SW 1271 (cell line): ENCODE measurements at places on chromosomes 3 and 15.

DNA sequence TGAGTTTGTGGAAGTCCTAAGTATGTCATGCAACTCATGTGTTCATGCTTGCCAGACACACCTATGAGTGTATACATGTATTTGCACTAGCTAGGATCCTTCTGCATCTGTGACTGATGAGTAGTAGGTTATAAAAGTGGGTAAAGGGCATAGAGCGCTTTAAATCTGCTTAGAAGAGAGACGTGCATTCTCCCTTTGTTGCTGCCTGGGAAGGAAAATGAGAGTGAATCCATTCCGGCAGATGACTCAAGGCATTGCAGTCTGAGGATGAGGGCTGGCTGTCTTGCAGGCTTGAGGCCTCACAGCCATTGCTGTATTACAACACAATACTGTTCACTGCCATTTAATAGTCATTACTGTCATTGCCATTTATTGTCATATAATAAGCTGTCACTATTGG, 120.8 kb upstream of the UMPS start:
- DNase-seq: no peak

DNA sequence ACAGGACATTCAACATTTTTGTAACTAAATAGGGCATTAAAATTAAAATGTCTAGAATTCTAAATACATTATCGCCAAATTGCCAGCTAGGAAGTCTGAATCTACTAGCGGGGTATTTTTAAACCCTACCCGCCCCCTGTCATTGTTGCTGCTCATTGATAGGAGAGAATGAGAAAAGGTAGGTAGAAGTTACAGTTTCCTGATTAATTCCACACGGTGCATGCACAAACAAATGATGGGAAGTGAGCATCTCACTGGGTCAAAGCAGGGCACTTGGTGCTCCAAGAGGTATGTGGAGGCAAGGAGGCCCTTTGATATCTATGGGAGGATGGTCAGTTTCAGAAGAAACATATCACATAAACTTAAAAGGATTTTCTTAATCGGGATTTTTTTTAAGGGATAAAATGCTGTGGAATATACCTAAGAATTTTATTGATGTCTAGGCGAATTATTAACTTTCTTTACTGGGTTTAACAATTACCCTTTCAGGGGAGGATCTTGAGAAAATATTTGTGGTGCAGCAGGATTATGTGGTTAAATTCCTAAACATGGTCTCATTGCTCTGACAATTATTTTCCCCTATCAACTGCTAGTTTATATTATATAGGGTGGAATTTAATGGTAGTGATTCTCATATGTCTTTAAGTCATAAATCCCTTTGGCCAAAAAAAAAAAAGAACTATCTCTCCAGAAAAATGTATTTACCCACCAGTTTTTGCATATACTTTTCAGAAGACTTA, 236.0 kb upstream of the GOLGA6L4 start:
- DNase-seq: no peak

GRCh38 chr3:129278966-129279906, 566 bp downstream of the HMCES start:
- peak; percentile 70 for DNase-seq

GRCh38 chr3:183497313-183497712, 58.2 kb downstream of the KLHL6 start:
- no peak for DNase-seq

GRCh38 chr15:95799286-95800200, 531.0 kb upstream of the NR2F2 start:
- DNase-seq: no peak

DNA sequence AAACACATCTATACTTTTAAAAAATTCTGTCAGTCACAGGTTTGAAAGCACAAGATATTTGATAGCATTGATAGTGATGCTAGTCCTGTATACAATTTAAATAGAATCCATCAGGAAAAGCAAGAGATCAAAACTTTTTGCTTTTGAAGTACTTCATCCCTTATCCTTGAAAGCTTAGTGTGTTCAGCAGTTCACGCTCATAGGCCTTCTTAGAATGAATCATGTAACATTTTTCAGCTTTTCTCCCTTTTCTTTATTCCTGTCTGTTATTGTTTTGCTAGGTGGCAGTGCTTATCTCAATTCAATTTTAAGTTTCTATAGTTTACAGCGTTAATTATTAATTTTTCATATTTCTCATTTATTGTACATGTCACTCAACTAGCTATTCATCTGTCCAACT, 69.1 kb downstream of the FGF7 start:
- no peak for DNase-seq

- DNase-seq: no peak
Measured at GRCh38 chr3:166444756-166445155, 607.5 kb upstream of the BCHE start.

DNA sequence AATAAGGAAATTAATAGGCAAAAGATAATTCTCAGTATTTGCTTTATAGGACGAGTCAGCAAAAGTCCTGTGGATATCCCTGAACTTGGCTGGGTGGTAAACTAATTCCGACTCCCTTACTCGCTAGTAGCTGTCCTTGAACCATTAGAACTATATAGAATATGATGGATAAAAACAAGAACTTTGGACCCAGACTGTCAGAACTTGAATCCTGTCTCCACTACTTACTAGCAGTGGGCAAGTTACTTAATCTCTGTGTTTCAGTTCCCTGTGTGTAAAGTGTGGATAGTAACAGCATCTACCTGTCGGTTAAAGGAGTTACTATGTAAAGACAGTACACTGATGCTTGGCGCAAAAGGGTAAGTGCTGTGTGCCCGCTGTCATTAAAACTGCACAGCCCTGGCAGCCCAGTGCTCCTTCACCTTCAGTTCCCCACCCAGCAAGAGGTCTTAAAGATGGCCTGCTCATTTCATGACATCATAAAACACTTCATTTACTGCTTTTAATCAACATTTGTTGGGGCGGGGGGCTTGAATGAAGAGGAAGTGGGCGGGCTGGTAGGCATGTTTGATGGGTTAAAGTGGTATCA, 7.3 kb downstream of the TPM1 start:
- DNase-seq: no peak

GRCh38 chr3:115655761-115656282, 32.5 kb downstream of the GAP43 start:
- no peak for DNase-seq

DNA sequence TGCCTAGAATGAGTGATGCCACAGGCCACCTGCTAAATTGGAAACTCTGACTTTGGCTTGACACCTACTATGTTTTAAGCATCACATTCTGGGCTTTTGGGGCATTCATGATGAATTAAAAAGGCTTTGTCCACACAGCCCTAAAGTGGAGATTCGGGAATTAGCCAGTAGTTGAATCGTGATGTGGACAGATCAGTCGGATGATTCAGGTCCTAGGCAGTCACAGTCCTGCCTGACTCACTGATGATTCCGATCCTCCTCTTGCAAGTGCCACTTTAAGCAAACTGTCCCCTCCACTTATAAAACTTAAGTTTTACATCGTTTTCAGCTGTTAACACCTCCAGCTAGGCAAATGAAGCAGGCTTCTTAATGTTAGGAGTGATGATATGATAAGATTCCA, 75.3 kb downstream of the SYNPR start:
- no peak for DNase-seq

- DNase-seq: peak; percentile 86
Measured at GRCh38 chr15:75452364-75452864, 924 bp upstream of the SIN3A start.

GRCh38 chr15:64096668-64097384, 1.0 kb downstream of the SNX1 start:
- peak; percentile 19 for DNase-seq

GRCh38 chr3:97938444-97938843, 33.8 kb downstream of the RIOX2 start:
- no peak for DNase-seq

DNA sequence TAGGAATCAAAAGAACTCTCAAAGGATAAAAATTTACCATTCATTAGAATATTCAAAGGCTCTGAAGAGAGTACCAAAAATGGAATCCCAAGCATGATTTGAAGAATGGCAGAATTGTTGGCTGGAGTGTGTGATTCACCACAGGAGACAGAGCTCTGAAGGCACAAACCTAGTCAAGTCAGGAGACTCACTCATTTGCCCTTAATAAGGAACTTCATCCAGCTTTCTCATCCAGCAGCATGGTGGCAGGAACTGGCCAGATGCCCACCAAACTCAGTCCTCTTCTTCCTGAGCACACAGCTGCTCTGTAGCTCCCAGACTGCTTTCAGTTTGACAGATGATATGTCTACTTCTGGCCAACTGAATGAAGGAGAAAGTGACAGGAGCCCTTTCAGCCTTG, 16.5 kb upstream of the HEG1 start:
- DNase-seq: no peak

DNA sequence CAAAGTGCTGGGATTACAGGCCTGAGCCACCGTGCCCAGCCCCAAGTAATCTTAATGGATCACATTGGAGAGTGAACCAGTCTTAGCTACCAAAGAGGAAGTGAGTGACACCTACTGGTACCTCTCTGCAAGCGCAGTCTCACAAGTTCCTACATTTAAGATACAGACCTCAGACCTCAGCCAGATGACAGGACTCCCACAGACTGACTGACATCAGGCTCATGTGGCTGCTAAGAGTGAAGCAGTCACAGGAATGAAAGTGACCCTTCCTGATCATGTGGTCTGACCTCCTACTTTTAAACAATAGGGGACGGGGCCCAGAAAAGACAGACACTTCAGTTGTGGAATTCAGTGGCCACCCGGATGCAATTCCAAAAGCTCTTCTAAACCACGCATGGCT, 36.3 kb upstream of the GNB5 start:
- peak; percentile 54 for DNase-seq

DNA sequence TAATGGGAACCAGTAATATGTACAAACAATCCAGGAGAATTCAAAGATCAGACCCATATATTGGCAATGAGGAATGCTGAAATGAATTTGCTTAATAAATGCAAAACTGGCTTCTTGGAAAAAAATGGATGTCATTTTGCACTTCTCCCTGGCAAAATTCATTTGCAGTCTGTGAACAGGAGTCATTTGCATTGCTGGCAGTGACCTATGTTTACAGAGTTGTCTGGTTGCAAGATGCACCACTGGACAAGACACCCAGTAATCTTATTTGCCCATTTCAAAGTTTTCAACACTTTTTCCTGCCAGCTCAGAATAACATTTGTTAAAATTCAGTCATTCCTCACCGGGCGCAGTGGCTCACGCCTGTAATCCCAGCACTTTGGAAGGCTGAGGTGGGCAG, 123.5 kb upstream of the KCNAB1 start:
- no peak for DNase-seq

- peak; percentile 14 for DNase-seq
Measured at GRCh38 chr3:70064194-70064779, 64.8 kb downstream of the SAMMSON start.

DNA sequence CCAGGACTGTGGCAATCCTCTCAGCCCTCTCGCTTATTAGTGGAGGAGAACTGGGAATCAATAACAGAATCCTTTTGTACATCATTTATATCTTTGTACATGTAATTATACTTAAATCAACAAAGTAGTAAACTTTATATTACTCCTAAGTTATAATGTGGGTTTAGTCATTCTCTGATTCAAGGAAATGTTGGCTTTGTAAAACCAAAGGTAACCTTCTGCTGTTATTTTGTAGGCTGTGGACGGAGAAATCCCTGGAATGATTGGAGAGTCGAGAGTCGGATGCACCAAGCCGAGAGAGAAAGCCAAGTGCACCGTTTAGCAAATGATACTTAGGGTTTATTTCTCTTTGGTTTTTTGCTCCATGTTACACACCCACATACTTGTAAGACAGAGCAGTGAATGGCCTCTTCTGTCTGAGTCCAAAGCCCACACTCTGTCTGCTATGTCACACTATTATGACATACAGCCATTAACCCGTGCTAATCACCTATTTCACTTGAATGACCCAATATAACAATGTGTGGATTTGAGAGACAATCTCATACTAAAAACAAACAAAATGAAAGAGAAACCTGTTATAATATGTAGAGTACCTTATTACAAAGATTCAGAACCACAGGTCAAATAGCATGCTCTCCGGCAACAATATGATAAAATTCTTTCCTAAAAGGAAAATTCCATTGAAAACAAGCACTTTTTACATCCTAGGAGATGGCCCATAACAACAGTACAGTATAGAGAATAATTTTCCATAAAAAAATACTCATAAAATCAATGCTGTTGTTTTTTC, 72.2 kb downstream of the MECOM start:
- no peak for DNase-seq

DNA sequence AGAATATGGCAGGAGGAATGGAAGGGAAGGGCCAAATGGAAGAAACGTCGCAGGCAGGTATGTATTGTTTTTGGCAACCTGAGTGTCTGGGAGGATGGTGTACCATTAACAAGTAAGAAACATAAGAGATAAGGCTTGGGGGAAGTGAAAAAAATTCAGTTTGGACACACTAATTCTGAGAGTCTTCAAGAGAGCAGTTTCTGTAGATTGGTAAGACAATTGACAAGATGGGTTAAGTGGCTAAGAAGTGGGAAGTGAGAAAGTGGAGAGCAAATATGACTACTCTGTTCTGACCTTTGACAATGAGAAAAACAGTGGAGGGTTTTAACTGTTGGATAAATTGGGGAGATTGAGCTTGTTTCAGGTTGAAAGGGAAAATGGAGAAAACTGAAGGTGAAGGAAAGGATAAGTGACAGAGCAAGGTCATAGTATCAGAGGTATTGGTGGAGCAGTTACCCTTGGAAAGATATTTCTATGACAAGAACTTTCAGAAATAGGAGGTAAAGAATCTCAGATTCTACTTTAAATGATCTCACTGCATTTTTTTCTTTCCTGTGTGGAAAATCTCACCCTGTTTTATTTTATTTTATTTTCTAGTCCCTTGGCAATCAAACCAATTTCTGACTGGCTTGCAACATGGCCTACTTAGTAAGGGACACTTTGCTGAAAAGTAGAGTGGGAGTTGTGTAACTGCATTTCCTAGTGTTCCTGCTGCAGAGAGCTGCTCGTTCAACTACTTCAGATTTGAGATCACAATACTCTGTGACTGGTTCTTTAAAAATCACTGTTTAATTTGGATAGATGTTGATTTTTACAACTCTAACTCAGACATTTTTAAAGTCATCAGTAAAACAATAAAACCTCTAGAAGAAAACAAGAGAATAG, 23.1 kb upstream of the GABPB1 start:
- no peak for DNase-seq

- no peak for DNase-seq
Measured at GRCh38 chr3:127254033-127254644, 33.7 kb downstream of the PRR20G start.

DNA sequence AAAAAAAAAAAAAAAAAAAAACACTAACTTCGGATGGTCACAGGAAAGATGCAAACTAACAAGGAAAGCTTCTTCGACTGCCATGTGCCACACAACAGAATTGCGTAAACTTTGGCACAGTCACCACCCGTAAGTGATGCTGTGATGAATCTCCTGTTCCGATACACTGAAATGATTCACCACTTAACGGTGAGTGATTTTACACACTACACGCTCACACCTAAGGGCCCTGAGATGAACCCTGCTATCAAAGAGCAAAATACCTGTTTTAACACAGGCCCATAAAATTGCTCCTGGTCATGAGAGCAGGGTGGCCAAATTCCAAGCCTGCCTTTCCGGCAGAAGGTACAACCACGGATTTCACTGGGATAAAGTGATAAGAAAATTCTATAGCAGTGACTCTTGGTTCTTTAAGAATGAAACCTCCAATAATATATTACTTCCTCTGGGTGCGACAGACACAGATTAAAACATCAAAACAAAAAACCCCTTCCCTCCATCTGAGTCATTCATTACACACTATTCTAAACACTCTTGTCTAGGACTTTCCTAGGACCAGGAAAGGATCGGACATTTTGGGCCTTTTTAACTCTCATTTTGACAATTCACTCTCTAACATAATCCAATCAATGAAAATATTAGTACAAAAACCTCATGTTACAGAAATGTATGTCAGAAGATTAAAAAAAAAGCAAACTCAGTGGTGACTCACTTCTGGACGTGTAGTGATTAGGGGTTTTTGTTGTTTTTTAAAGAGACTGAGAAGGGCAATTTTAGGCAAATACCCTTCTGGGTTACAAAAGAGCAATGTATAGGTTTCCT, 28.3 kb downstream of the LRIG1 start:
- DNase-seq: no peak
